ENCODE measurements at places on chromosomes 1 and 21.

GRCh38 chr1:222171005-222171404 is 376.9 kb downstream of the HHIPL2 start:
- no peak for DNase-seq

DNA sequence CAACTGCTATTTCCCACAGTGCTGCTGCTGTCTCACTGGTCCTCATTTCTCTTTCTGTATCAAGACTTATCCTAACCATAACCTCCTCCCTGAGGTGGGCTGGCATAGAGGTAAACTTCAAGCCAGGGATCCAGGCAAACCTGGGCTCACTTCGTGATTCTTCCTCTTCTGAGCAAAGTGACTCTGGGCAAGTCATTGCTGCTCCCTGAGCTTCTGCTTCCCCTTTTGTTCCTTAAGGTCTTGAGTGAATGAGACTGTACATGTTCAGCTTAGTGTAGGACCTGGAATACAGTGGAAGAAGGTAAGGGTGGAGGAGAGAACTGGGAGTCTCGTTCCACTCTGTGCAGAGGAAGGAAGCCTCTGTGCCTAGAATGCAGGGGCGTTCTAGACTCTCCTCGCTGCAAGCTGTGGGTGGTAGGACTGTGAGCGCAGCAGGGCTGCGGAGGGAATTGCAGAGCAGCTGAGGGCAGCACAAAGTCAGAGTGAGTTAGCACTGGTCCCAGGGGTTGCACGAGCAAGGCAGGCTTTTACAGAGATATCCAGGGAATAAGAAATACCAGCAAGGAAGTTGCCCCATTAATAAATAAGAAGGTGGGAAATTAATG is 11.4 kb upstream of the ERI3 start:
- no peak for DNase-seq

GRCh38 chr1:149986486-149987296 is 23.8 kb downstream of the OTUD7B start:
- DNase-seq, result no peak

DNA sequence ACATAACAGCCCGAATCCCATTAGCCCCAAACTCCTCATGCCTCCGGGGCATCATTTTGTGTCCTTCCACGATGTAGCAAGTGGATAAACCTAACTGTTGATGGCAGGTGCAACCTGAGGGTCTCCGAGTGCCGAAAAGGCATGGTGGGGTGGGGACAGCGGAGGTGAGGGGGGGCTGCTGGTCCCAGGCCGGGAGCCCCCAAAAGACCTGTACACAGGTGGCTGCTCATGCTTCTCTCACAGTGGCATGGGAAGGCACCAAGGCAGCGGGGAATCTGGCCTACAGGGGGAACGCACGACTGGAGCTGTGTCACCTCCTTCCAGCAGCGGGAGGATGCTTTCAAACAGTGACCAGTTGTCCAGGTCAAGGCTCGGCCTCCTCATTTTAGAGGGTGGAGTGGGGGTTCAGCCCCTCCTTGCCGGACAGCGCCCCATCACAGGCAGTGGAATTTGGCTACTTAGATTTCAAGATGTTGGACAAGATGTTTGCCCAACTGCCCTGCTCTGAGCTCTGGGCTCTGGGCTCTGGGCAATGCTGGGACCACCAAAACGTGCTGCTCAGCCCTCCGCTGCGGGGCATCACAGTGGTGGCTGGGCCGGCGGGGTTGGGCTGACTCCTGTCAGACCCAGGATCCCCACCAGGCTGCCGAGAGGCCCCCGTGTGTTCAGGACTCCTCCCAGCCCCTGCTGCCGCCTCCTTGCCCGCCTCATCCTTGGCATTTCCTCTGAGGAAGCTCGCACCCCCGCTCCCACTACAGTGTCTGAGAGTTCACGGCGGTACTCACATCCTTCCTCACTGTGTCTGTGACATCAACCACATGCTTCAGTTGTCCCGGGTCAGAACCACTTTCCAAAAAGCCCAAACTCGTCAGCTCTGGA is 7.6 kb downstream of the DNMT3L start:
- DNase-seq, result no peak

GRCh38 chr1:55938376-55938850 is 641.0 kb downstream of the PLPP3 start:
- no peak for DNase-seq

- no peak for DNase-seq
Observed at GRCh38 chr21:43808832-43809251, 19.5 kb downstream of the RRP1 start.

GRCh38 chr1:29629401-29629800 is 393.1 kb downstream of the PTPRU start:
- peak; percentile 85 for DNase-seq
